ENCODE measurements at places on chromosomes 7 and 10.

DNA sequence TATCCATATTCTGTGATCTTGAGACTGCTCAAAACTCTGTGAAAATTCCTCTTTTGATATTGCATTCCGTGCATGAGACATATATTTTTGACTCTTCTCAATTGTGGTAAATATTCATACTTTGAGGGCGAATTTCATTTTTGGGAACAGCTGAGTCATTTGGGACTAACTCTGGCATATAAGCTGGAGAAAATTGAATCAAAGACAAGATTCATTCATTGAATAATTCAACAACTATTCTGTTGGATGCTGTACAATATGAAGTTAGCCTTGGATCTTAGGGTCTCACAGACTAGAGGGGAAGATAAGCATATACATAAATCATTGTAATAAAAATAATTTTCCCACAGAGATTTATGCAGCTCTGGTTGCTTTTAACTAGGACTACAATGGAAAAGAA, 183.2 kb upstream of the NEBL start:
- DNase-seq: no peak
- no peak overlapping the region for H3K4me3 ChIP-seq
- H3K36me3 ChIP-seq: no peaks in the 10 kb centered on the region
- H3K27me3 ChIP-seq: no peaks in the 10 kb centered on the region
- H3K4me1 ChIP-seq: no peaks in the 10 kb centered on the region

- H3K36me3 ChIP-seq: no peaks in the 10 kb centered on the region
- no peaks in the 10 kb centered on the region for H3K27me3 ChIP-seq
These were observed 28.7 kb upstream of the FAM13C start for GRCh38 chr10:59391060-59391459.

GRCh38 chr10:112258407-112258806, 24.8 kb upstream of the TECTB start:
- H3K36me3 ChIP-seq: no peaks in the 10 kb centered on the region
- DNase-seq: no peak
- H3K27ac ChIP-seq: no peak overlapping the region
- H3K4me1 ChIP-seq: no peaks in the 10 kb centered on the region

DNA sequence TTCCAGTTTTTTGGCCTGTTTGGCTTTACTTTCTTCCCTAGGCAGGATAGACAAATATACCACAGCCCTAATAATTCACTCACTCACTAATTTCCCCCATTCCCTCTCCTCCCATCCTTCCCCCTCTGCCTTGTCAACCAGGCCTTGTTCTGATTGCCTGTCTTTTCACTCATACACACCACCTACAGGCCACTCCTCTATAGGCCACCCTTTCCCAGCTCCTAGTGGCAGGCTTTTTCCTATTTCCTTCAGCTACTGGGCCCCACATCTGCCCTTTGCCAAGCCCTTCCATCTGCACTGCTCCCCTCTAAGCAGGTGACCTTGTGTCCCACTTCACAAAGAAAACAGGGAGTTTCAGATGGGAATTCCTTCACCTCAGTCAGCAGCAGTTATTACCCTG, 59.8 kb upstream of the MSRB2 start:
- no peaks in the 10 kb centered on the region for H3K27me3 ChIP-seq
- no peak overlapping the region for H3K27ac ChIP-seq
- no peak overlapping the region for H3K4me3 ChIP-seq

GRCh38 chr7:132220060-132220459, 356.2 kb downstream of the PLXNA4 start:
- H3K4me1 ChIP-seq: peaks cover 7% of the 10 kb centered on the region
- no peak overlapping the region for H3K27ac ChIP-seq
- DNase-seq: no peak

- H3K27ac ChIP-seq: no peak overlapping the region
- DNase-seq: no peak
- no peak overlapping the region for H3K4me3 ChIP-seq
- peaks cover 5% of the 10 kb centered on the region for H3K4me1 ChIP-seq
- peaks cover 5% of the 10 kb centered on the region for H3K27me3 ChIP-seq
These were observed 56.4 kb upstream of the ECHDC3 start for GRCh38 chr10:11685787-11686218.

DNA sequence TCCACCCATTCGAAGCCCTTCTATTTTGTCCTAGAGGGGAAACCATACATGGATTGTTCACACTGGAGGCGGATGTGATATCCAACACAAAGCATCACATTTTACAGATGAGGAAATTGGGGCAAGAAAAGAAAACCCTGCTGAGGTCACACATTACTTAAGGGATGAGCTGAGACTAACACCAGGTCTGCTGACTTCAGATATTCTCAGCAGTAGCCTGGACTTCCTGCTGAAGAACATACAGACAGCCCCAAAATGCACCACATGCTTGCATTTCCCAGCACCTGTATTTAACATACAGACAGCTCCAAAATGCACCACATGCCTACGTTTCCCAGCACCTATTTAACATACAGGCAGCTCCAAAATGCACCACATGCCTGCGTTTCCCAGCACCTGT, 11.2 kb downstream of the GIMAP5 start:
- H3K4me1 ChIP-seq: no peaks in the 10 kb centered on the region
- DNase-seq: no peak
- peaks cover 86% of the 10 kb centered on the region for H3K27me3 ChIP-seq
